ENCODE measurements at places on chromosomes 11 and 22.
A peak's percentile ranks its signal among the peaks of the same experiment; 100 is the strongest.

- no peak for DNase-seq
Measured at GRCh38 chr11:14593671-14594070, 49.9 kb upstream of the PDE3B start.

- no peak for DNase-seq
Measured at GRCh38 chr11:15667127-15667725, 552.5 kb downstream of the INSC start.

- no peak for DNase-seq
Measured at GRCh38 chr11:115585361-115586024, 81.3 kb upstream of the CADM1 start.

DNA sequence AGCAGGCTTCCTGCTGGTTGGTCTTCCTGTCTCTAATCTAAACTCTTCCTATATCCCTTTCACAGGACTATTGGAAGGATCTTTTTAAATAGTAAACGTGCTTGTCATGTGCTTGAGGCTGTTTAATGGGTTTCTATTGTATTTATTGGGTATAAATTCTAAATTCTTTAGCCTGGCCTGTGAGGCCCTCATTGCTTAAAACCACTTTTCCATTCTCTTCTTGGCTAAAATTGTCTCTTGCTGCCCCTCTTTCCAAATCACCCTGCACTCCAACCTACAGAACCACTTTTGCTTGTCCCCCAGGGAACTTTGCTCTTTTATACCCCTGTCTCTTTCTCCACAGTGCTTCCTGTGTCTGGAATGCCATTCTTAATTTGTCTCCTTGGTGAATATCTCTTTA, 46.4 kb upstream of the MUC15 start:
- DNase-seq: no peak

DNA sequence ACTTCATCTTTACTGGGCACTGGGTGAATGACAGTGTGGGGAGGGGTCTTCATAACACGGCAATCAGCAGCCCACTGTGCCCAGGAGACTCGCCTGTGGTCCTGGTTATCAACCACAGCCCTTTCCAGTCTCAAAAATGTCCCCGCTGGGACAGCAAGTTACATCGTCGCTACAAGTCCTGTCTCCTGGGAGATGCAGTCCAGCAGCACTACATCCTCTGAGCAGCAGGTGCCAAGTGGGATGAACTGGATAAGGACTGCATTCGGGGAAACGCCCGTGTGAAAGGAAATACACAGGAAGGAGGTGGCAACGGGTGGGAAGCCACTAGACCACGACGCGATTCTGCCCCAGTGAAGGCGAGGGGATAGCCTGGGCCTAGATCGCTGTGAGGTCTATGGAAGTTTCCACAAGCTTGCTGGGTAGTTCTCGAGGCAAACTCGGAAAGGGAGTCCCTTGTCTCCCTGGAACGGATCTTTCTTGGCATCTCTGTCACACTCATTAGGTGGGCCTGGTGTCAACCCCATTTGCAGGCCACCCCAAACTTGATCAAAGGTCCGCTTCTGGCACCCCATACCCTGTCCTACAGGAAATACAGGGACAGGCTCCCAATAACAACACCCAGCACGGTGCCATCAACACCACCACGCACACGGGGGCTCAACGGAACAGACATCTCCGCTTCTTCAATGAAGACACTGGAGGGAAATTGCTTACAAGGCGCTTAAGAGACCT, 4.4 kb downstream of the ASCL2 start:
- peak; percentile 20 for DNase-seq

DNA sequence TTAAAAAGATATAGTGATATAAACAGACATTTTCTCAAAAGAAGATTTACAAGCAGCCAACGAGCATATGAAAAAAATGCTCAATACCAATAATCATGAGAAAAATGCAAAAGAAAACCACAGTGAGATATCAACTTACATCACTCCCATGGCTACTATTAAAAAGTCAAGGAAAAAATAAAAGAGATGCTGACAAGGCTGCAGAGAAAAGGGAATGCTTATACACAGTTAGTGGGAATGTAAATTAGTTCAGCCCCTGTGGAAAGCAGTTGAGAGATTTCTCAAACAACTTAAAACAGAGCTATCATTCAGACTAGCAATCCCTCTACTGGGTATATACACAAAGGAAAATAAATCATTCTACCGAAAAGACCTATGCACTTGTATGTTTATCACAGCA, 97.1 kb upstream of the CARD18 start:
- no peak for DNase-seq

Measured in omental fat pad (tissue), 4 donors.